Caki2 (cell line): ENCODE measurements at places on chromosomes 2 and 18.
A peak's percentile ranks its signal among the peaks of the same experiment; 100 is the strongest.

- DNase-seq: peak; percentile 56
These were observed 30.3 kb downstream of the MAIP1 start for GRCh38 chr2:199985625-199986207.

- DNase-seq: peak; percentile 28
These were observed 51.7 kb upstream of the SMIM21 start for GRCh38 chr18:75478996-75479880.

DNA sequence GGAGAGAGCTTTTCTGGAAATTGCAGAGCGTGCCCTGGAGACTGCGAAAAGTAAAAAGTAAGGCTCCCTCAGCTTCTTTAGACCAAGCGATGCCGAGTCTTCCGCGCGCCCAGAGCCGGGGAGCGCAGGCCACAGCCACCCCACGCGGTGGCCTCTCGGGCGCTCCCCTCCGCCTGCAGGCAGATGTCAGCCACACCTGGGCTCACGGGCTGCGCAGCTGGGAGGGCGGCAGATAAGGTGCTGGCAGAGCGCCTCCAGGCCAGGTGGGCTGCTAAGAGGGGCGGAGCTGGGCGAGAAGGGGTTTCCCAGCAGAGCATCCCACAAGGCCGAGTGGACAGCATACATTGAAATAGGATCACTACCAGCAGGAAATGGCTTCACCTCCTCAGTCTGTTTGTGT lies 81.7 kb downstream of the ARHGEF4 start:
- no peak for DNase-seq

- peak; percentile 76 for DNase-seq
These were observed at the start of gene IL18R1 for GRCh38 chr2:102355526-102356380. Gene IL18R1 (plus strand): TSS chr2:102355796. CDS start chr2:102362661, 6,865 bp downstream.

- DNase-seq: no peak
These were observed 440.4 kb upstream of the MAP2 start for GRCh38 chr2:208983486-208983885.

DNA sequence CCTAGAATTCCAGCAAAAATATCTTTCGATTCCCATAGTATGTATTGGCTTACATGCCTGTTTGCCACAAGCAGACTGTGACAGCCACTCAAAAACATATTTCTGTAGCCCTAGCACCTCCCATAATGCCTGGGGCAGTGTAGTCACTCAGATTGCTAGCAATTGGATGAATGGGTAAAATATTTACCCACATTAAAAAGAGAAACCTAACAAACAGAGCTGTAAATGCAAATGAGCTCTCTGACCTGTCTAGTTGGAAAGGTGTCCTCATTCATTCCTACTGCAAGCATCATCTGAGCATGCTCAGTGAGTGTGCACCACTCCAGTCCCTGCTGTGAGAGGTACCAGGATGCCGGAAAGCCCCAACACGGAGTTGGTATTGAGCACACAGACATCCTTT lies 234.0 kb upstream of the RAB12 start:
- DNase-seq: no peak

DNA sequence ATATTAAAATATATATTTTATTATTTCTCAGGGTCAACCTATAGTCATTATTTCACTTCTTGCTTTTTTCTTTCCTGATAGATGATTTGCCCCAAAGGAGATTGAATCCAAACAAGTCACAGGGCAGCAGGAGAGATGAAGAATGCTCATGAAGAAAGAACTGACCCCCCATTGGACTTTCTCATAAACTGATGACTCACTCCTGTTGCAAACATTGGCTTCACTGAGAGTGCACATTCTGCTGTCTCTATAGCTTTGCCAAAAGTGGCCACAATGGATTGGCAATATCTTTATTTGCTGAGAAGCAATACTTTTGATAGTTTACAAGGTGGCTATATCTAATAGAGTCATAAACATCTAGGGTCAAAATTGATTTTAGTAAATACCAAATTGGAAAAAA lies 55.9 kb upstream of the ZNF385B start:
- DNase-seq: no peak

- no peak for DNase-seq
These were observed 16.1 kb downstream of the ADD2 start for GRCh38 chr2:70751881-70752280.

DNA sequence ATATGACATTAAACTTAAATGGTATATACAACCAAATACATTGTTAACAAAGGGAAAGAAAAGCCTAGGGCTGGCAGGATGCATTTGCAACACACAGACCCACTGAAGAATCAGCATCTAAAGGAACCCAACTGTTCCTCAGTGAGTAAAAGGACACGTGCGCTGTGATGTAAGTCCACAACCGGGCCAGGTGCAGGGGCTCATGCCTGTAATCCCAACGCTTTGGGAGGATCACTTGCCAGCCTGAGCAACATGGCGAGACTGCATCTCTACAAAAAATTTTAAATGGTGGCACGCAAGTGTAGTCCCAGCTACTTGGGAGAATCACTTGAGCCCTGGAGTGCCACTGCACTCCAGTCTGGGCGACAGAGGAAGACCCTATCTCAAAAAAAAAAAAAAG lies 3.9 kb downstream of the DTNB start:
- no peak for DNase-seq

- DNase-seq: no peak
These were observed 13.4 kb downstream of the DOK1 start for GRCh38 chr2:74567881-74568280.

GRCh38 chr2:191905336-191905735 lies 58.4 kb upstream of the CAVIN2 start:
- no peak for DNase-seq

DNA sequence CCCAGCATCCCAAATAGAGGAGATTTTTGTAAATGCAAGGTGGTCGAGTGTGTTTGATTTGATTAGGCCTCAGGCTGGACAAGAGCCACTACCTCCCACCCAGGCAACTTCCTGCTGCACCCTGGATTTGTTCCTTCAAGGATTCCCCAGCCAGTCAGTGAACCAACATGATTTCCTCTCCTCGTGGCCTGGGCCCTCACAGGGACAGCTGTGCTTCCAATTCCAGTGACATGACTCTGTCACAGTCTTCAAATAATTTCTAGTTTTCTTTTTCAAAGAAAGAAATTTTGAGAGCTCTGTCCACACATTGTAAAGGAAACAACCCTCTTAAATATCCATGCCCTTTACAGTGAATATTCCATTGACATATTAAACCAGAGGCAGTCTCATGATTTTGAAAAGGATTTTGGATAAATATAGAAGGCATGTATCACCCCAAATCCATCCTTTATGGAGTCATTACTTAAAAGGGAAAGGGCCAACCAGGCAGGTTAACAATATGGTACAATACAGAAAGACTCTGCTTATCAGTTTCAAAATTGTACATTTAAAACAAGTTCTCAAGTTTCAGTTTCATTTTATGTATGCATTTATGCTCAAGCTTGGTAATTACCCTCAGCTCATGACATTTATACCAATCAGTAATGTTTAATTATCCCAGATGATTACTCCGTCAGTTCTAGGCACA lies 121.3 kb upstream of the FOSL2 start:
- no peak for DNase-seq

DNA sequence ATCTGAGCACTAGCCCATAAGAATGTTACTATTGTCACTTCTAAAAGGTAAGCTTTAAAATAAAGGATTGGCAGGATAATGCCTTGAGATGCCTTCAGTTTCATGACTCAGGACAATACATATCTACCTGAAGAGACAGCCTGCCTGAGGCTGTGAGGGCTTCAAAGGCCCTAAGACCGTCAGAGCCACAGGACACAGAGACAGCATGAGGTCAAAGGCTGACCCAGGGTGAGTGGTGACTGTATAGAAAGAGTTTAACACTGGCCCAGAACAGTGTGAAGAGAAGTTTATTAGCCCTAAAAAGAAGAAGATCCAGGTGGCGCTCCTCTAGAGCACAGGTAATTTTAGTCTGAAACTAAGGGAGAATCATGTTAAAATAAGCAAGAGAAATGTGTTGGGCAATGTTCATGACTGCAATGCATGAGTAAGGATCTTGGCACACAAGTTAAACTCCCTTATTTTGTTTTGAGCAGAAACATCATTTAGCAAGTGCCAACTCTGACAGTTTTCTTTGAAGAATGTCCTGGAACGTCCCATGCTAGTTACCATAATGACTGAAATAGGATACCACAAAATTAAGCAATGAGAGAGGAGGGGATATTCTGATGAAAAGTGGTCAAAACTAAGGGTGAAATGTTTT lies 78.1 kb upstream of the FAM110C start:
- DNase-seq: no peak

GRCh38 chr18:76208678-76209306 lies 286.2 kb downstream of the ZNF516 start:
- DNase-seq: no peak

DNA sequence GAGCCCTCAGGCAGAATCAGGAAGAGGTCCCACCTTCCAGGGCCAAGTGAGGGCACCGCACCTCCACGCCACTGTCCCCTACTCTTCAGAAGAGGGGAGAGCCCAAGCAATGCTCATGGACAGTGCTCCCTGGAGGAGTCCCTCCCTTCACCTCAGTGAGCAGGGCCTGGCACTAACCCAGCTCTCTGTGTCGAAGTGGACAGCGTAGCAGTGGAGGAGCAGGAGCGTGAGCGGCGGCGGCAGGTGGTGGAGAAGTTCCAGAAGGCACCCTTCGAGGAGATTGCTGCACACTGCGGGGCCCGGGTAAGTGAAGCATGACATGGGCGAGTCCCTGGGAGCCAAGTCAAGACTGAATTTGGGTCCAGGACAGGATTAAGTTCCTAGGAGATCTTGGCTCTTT lies 16.7 kb downstream of the POMC start:
- no peak for DNase-seq

- DNase-seq: no peak
These were observed 189.1 kb downstream of the TCF4 start for GRCh38 chr18:55398858-55399257.

DNA sequence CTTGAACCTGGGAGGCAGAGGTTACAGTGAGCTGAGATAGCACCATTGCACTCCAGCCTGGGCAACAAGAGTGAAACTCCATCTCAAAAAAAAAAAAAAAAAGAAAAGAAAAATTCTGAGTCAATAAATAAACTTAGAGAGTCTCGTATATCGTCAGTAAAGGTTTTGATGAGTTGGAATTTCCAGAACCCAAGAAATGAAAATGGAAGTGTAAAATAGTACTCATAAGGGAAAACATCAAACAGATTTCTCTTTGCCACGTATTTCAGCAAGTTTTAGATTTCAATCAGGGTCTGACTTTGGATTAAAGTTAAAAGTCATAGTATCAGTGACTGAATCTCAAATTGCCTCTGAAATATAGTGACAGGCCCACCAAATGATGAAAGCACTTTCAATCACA lies 71.4 kb upstream of the SPOPL start:
- DNase-seq: no peak

DNA sequence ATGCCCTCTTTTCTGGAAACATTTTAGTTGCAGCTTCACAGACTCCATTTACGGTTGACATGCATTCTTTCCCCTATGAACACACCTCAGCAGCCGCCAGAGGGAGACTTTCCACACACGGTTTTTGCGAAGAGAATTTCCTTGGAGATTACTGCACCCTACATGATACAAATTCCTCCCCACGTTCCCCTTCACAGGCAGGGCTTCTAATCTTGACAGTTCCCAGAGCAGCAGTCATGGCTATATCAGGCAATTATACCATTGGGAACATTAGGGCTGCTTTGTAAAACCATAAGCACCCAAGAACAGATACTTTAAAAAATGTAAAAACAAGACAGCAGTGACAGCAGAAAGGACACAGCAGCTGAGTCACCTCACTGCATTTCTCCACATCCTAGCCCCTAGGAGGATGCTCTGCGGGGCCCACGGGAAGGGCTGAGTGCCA lies 253.8 kb downstream of the TGIF1 start:
- peak; percentile 74 for DNase-seq

- no peak for DNase-seq
These were observed 61.3 kb upstream of the RAPGEF4 start for GRCh38 chr2:172674034-172674967.

DNA sequence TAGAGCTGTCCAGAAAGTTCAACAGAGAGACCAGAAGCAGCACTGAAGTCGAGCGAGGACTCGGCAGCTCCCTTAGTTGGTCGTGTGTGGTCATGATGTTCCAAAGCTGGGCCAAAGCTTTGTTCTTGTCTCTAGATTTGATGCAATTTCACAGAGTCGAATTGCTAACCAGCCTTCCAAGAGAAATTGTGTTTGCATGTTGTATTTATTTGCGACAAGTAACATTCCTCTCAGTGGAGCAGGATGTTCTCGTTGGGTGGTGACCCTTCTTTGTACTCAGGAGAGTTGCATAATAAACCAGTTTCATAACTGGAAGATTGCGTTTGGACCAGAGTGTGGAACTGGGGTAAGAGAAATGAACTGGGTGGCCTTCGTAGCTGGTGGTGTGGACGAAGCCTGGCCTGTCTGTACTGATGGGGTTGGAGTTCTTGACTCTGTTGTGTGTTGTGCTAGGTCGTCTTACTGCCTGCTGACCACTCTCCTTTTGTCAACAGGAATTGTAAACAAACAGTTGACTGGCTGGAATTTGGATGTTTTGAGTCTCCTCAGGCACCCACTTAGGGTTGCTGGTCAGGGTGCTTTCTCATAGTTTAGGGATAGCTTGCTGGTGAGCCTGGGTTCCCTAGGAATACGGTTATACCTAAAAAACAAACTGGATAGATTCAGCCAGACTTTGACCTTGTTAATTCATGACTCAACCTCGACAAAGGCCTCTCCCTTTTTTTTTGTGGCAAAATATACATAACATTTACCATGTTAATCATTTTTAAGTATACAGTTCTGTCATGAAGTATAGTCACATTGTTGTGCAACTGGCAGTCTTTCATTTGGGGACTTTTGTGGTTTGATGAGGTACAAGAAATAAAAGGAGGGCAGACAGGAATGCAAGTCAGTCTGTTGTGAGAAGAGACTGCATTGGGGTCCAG lies 28.9 kb upstream of the TOGARAM2 start:
- DNase-seq: peak; percentile 38

- DNase-seq: no peak
These were observed 19.0 kb upstream of the XDH start for GRCh38 chr2:31433541-31433940.

- DNase-seq: no peak
These were observed 25.6 kb upstream of the TMEM178A start for GRCh38 chr2:39640107-39640506.

GRCh38 chr18:47247036-47247415 lies 4.4 kb downstream of the SKOR2 start:
- no peak for DNase-seq

DNA sequence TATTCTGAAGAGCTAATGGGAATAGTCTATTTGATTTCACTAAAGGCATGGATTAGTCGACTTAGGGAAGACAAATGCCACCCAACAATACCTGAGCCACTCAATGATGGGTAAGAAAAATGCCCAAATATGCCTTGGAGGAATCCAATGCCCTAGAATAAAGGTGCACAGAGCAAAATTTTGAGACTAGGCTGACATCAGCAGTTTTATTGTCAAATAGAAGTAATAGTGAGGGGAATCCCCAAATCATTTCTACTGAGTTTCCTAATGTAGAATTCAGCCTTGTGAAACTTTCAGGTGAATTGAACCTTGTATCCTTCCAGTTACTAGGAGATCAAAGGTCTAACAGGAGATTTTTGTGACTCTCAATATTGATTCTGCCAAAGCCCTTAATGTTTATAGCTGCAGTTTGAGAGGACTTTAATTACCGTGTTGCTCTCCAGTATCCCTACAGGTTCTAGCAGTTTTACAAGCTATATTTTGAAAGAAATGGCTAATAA lies 50.8 kb upstream of the THSD7B start:
- DNase-seq: no peak
